CD14-positive monocyte (primary cell): ENCODE measurements at places on chromosomes 1 and 21. TPM values are rescaled to one million over a fixed set of nuclear protein-coding genes. Genes with fewer than 3 reads are reported as not detected.

GRCh38 chr21:45292399-45293219 is 4.9 kb upstream of the POFUT2 start:
- peak; percentile 89 for DNase-seq

DNA sequence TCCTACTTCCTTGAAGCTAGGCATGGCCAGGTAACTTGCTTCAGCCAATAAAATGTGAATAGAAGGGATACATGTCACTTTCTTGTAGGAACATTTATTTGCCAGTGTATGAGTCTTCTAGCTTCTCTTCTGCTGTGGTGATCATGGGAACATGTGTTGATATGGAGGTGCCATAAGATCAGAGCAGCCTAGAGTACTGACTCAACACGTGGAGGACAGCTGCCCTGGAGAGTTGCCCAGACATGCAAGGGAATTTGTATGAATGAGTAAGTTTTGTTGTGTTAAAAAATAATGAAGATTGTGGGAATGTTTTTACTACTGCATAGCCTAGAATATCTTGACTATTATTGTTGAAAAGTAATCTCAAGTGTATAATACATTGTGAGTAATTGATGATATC is 502.3 kb downstream of the NUF2 start:
- no peak for DNase-seq

The TNFRSF4 gene
- not detected for polyA plus RNA-seq

DNA sequence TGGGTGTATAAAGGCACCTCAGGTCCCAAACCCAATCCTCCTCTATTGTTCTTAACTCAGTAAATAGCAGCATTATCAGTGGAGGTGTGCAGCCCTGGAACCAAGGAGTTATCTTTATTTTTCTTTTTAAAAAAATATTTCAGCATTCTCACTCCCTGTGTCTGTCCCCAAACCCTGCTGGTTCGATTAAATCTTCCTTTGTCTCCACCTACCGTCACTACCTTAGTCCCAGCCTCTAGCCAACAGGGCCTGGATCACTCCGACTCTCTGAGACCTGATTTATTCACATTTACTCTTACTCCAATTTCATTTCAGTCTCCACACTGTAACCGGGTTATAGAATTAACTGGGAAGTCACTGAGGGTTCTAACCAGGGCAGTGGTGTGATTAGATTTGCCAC is 39.1 kb upstream of the FAM89A start:
- no peak for DNase-seq

GRCh38 chr21:29540289-29540688 is 241.6 kb downstream of the BACH1 start:
- DNase-seq: no peak

DNA sequence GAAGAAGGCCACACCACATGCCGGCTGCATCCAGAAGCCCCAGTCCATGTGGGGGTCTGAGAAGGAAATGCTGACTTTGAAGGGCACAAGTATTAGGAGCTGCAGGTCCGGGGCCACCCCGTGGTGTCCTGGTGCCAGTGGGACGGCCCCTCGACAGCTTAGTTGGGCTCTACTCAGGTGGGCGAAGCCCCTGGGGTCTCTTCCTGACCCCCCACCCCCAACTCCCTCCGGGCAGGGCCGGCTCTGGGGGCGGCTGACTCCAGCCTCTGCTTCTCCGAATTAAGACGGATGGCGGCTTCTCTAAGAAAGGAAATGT is 62.1 kb upstream of the TTC34 start:
- DNase-seq: no peak

The DNASE2B gene
- not detected for polyA plus RNA-seq

DNA sequence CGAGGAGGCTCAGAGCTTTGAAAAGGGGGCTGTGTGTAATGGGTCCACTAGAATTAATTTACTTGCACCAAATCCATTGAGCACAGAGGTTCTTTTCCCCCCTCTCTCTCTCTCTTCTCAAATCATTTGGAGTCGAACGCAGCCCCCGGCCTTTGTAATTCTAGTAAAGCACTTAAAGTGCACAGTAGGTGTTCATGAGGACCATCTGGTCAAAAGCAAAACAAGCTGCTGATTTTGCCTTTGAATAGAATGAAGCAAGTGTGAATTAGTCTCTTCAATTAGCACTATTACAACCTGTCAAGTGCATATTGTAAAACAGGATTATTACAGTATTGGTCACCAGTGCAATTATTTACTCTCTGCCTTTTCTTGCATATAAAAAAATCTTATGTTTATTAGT is 259.9 kb downstream of the FAF1 start:
- no peak for DNase-seq

- no peak for DNase-seq
These were observed 16.1 kb upstream of the FMOD start for GRCh38 chr1:203367057-203367456.

GRCh38 chr1:242402956-242403355 is 121.5 kb downstream of the PLD5 start:
- no peak for DNase-seq

The FCRL2 gene
- 0.17 and 0.65 TPM in 2 replicates for polyA plus RNA-seq

The B4GALT2 gene
- polyA plus RNA-seq: 0.35 and 0.48 TPM in 2 replicates

DNA sequence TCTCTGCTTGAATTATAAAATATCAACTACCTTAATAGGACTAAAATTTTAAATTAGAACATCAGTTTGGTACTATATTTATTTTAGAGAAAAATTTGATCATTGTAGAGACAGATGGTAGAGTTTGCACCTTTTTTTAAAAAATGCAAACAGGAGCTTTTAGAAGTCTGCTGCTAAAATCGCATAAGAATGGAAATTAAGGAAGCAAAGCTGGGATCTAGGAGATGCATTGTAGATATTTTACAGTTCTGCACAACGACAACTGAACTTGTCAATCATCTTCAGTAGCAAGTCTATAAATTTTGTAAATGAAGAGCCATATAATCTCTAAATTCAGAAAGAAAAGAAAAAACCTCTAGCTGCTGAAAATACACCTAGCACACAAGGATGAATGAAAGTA is 185.6 kb upstream of the KCNK2 start:
- DNase-seq: no peak

- no peak for DNase-seq
These were observed 85.3 kb downstream of the TRABD2B start for GRCh38 chr1:47911892-47912291.
